ENCODE measurements at places on chromosomes 2 and 18.

DNA sequence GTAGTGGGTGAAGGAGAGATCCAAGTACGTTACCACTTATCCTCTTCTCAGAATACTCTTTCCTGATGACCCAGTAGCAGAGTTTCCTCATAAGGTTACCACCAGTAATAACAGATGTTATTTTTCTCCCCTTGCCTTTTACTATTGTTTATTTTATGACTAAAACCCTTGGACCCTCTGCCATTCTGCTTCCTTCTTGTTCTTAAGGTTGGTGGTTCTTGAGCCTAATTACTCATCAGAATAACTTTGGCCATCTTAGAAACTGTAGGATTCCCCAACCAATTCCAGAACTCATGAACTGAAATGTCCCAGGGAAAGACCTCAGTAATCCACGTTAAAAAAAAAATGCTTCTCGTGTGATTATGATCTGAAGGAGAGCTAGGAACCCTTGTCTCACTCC lies 64.9 kb downstream of the CHST9 start:
- DNase-seq, result no peak

DNA sequence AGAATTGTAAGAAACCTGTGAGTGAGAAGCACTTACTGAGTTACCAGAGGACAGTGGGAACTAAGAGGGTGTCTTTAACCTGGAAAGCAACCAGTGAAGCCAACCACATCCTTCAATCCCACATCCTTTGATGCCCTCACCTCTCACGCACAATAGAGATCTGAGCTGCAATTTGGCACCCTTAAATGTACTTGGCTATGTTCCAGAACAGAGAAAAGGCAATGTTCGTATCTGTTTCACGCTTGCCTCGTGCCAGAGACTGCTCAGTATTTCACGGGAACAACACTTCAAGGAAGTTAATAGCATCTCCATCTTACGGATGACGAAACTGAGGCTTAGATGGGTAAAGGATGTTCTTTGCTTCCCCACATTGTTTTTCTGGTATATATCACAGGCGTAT lies 167.4 kb downstream of the DPP10 start:
- no peak for DNase-seq

DNA sequence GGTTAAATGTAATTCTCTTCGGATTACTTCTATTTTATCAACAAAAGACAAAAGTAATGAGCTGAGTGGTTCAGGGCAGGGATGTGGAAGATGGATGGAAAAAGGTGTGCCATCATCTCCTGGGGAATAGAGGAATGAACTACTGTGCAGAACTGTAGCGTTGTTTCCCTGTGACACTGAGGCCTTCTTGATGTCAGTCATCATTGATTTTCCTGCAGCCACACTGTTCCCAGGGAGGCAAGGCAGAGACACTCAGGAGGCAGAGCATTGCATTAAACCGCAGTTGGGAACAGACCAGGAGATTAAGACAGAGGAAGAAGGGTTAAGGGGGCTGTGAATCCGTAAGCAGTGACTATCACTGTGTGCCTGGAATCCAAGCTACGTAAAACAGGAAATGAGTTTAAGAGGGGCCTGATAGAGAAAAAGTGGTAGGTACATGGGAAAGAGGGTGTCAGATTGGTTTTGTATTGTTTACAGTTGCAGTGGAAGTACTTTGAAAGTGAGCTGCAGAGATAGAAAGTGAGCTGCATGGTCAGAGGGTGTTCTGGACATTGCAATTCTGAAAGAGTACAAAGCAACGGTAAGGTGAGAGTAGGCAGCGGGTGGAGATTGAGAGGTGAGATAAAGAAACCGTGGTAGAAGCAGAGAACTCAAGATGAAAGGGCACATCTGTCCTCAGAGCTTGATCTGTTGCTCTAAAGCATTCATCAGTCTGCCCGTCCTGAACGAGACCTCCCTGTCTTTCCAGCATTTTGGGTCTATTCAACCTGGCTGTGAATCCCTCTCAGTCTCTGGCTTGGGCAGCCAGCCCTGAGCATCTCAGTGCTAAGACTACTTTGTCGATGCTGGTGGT lies 793.4 kb upstream of the CELF4 start:
- DNase-seq, result no peak

GRCh38 chr2:47488870-47489584 lies 86.1 kb downstream of the MSH2 start:
- DNase-seq, result no peak

GRCh38 chr2:31580321-31581117 lies at the start of gene SRD5A2:
Gene SRD5A2 (minus strand): TSS chr2:31580938. CDS start chr2:31580900, 38 bp downstream.
- no peak for DNase-seq

- no peak for DNase-seq
These were observed 193.8 kb downstream of the LRRTM4 start for GRCh38 chr2:77328134-77328931.

DNA sequence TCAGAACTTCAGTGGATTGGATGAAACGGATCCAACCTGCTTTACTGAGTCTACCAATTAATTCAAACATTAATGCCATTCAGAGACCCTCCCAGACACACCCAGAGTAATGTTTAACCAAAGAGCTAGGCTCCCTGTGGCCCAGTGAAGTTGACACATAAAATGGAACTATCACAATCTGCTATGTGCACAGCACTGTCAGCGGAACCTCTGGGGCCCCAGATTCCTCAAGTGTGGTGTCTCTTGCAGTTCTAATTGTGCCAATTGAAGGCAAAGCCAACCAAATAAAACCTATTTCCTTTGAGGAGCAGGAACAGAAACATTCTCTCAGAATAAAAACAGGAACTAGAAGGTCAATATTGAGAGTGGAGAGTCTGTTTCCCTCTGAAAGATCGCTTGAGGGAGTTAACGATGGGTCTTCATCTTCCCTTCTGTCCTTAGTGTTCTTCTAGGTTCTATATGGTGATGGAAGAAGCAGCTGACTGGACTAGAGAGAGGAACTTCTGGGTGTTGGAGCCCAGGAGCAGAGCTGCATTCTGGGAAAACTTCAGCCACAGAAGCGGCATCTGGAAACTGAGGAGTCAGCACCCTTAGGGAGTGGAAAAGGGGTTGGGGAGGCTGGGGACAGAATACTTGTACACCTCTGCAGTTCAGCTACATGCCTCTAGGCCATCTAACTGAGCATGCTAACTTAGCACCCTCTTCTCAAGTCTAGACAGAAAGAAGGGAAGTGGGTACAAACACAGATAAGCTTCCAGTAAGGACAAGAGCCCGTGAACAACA lies 174.4 kb upstream of the FBXO11 start:
- no peak for DNase-seq

- no peak for DNase-seq
These were observed 36.3 kb downstream of the ARHGEF33 start for GRCh38 chr2:38925982-38926381.

GRCh38 chr18:44880170-44880569 lies 199.5 kb downstream of the SETBP1 start:
- DNase-seq, result no peak

Data from stimulated activated CD8-positive, alpha-beta memory T cell treated with anti-CD3 and anti-CD28 coated beads, Interleukin-7, amount 100 ng/mL, for 1 hour (primary cell).